ENCODE measurements at places on chromosomes 12 and 14. TPM values are rescaled to one million over a fixed set of nuclear protein-coding genes. Genes with fewer than 3 reads are reported as not detected.

DNA sequence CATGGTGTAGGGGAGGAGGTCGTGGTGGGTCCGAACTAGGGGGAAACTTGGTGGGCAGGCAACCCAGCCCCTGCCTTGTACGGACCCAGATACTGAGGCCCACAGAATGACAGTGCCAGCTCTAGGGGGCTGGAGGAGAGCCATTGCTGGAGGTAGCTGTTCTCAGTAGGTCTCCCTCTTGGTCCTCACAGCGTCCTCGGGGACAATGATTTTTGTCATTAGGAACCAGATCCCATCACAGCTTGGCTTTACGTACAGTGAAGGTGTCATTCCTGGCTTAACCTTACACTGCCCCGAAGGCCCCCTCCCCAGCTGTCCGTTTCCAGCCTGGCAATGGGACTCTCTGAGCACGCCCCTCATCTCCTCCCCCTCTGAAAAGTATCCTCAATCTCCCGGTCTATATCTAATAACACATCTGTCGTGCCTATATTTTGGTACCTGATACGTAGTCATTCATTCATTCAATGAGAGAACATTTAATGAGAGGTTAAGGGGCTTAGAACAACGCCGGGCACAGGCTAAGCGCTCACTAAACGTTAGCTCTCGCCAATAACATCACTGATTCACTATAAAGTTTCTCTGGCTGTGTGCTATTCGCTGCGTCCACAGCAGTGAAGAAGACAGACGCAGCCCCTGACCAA lies 597 bp upstream of the DYNC1H1 start:
- peak; percentile 22 for DNase-seq

DNA sequence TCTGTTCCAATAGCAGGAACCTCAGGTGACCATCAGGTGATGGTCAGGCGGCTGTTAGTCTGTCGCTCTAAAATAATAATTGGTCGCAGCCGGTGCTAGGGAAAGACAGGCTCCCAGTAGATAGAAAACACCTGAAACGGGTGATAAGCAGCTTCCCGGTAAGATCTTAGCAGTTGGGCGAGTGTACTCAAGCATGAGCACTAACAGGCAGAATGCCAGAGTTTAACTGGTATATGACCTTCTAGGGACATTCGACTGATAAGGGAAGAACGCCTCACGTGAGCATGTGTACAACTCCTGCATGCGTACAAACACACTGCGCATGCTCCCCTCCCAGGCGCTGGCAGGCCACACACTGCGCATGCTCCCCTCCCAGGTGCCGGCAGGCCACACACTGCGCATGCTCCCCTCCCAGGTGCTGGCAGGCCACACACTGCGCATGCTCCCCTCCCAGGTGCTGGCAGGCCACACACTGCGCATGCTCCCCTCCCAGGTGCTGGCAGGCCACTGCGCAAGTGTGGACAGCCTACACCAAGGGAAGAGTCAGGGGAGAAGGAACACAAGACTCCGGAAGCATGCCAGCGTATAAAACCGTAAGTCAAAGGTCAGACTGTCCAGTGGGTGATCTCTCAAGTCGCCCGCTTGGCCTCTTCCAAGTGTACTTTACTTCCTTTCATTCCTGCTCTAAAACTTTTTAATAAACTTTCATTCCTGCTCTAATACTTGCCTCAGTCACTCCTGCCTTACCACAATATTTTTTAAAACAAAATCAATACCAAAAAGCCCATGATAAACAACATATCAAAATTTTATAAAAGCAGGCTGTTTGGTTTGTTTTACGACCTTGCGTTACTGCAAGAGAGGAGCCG lies 24.5 kb downstream of the GPRC5D start:
- DNase-seq: no peak

DNA sequence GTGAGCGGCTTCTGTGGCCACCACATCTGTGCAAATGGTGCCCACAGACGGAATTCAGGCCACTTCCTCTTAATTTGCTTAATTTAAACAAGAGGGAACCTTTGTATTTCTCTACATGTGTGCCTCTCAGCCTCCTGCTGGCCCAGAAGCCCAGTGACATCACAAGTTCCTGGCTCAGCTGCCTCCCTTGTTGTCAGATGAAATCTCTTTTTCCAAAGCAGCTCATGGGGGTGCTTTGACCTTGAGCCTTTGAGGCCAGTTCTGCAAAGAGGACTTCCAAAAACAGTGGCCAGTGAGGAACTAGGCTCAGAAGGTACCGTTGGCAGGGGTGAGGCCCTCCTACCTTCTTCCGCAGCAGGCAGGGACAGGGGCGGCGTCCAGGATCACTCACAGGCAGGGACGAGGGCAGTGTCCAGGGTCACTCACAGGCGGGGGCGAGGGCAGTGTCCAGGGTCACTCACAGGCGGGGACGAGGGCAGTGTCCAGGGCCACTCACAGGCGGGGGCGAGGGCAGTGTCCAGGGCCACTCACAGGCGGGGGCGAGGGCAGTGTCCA lies 35.0 kb upstream of the GALNT9 start:
- DNase-seq: no peak

GRCh38 chr14:105419195-105420091 lies at the start of gene MTA1:
Gene MTA1, plus strand, starts transcription at chr14:105419827. Its CDS starts 209 bp downstream, at chr14:105420036.
- DNase-seq: no peak

DNA sequence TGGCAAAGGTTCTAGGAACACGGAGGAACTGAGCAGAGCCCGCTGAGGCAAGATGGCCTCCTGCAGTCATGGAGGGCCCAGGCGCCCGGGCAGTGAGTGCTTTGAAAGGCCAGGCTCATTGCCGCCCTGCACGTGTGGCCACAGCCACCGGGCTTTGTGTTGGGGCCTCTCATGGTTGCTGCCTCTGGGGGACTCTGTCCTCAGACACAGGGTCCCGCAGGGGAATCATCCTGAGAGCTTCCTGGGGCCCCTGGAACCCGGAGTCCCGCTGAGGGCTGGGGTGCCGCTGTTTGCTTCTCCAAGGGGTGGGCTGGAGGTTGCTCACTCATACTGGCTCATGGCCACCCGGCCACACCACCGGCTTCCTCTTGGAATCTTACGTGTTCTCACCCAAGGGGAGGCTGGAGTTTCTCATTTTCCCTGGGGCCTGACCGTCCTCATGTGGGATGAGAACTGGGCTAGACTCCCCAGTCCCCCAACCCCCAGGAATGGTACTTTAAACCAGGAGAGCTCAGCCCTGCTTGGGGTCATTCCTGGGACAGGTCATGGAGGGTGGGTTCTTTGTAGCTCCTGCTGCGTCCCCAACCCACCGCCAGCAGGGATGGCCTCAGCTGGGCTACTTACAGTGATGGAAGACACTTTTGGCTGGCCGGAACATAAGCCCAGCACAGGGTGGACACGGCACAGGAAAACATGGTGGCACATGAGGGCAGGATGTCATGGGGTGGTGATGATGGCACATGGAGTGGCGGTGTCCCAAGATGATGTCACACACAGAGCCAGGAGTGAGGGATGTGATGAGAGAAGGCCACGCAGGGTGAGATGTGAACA lies 21.1 kb upstream of the LRTM2 start:
- DNase-seq: no peak

The IL22 gene
- not detected for polyA plus RNA-seq

The ZNF410 gene
- 28.2 TPM for polyA plus RNA-seq

GRCh38 chr14:73776194-73776537 lies 62.0 kb upstream of the PNMA1 start:
- DNase-seq: no peak

DNA sequence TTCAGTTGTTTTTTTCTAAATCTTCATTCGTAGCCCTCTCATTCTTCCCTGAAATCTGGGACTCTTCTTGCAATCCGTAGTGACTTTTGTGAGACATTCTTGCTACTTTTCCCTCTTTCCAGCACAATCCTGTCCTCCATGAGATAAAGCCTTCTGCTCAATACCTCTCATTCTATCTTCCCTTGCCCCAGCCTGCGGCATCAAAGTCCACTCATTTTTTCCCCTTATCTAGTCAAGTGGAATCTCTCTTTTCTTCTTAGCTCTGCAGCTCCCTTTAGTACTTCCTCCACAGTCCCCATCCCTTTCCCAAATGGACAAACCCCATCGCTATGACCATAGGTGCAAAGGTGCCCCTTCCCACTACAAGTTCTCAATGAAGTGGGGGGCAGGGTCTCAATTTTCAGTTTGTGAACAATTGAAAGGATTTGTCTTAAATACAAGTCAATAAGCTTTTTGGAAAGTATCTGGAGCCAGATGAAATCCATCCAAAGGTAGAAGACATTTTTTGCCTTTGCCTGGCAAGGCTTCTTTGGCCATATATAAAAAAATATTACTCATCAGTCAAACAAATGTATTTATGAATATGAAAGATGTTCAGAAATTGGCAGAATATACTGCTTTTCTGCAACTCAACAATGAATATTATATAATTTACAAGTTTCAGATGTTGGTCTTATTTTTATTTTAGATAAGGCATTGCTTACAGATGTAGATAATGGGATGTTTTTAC lies 179.4 kb downstream of the SNAPC1 start:
- DNase-seq: no peak
